NCI-H1436 treated with DMSO at 0.1 percent for 48 hours (cell line): ENCODE measurements at places on chromosomes 7 and 10.

GRCh38 chr10:123297175-123297574 is 143.0 kb downstream of the BUB3 start:
- DNase-seq = no peak

GRCh38 chr10:87552248-87552929 is 47.7 kb downstream of the MINPP1 start:
- DNase-seq = no peak

DNA sequence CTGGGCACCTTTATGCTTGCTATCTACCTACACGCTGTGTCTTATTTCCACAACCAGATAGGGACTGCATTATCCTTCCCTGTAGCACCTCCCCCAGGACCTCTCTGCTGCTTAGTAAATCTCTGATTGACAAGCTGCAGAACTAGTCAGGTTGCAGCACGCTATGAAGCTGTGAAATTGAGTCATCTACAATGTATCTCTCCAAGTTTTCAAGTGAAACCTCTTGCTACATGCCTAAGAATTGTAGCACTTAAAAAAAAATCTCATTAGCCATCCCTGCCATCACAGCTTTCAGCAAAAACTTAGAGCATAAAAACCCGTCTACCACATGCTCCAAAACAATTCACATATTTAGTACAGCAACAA is 69.7 kb upstream of the FGFR2 start:
- no peak for DNase-seq

DNA sequence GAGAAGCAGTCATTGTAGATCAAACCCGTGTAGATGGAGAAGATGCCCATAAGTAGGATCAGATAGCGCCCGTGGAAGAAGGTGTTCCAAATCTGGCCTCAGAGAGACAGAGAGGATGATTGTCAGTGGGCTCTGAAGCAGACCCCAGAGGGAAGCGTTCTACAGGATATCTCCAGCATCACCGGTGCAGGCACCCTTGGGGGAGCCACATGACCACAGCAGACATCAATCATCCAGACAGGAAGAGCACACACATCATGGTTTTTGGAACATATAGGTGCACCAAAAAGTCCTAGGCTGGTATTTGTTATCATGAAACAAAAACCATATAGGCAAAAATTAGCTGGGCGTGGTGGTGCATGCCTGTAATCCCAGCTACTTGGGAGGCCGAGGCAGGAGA is 44.0 kb upstream of the SVOPL start:
- DNase-seq = no peak

- DNase-seq = no peak
Measured at GRCh38 chr7:142556740-142557139, 192.5 kb upstream of the PRSS1 start.

- no peak for DNase-seq
Measured at GRCh38 chr7:512541-513311, 6.9 kb downstream of the PDGFA start.

DNA sequence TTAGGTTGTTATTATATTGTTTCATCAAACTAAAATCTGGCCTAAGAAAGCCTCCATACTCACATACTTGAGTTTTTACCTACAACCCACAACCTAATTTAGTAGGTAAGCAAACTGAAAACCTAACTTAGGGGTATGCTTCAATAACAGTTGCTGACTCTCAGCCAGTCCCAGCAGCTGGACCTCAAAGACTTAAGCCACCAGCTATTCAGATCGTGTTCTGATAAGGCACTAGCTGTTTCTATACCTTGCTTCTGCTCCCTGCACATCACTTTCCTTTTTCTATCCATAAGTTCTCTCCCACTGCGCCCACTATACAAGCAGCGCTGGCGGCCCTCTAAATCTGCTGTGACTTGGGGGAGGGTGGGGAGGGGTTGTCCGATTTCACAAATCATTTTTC is 42.3 kb downstream of the SUGCT start:
- no peak for DNase-seq

- no peak for DNase-seq
Measured at GRCh38 chr10:62669341-62669740, 135.2 kb upstream of the ADO start.

DNA sequence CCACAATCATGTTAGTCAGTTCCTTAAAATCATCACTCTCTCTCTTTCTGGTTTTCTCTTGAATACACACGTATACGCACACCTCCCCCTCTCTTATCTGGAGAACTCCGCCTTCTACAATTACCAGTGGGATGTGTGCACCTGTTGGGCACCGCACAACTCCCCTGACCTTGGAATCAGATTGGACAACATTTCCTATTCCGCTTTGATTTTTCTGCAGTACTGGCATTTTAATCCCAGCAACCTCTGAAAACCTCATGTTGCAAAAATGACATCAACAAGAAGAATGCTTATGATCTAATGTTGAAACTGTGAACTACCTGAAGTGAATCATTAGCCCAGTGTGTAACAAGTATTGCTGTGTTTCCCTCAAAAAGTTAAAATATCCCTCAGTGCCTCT is 109.6 kb downstream of the KIAA1217 start:
- DNase-seq = no peak

GRCh38 chr10:114925587-114926586 is 12.1 kb upstream of the TRUB1 start:
- DNase-seq = no peak

GRCh38 chr10:61554925-61555324 is 101.7 kb upstream of the TMEM26 start:
- DNase-seq = no peak

GRCh38 chr7:16923019-16923418 is 41.2 kb upstream of the AGR3 start:
- no peak for DNase-seq
